Activated CD4-positive, CD25-positive, alpha-beta regulatory T cell (primary cell): ENCODE measurements at places on chromosomes 13 and 19.

- no peak for DNase-seq
These were observed 484.5 kb downstream of the SLITRK6 start for GRCh38 chr13:85314686-85315085.

DNA sequence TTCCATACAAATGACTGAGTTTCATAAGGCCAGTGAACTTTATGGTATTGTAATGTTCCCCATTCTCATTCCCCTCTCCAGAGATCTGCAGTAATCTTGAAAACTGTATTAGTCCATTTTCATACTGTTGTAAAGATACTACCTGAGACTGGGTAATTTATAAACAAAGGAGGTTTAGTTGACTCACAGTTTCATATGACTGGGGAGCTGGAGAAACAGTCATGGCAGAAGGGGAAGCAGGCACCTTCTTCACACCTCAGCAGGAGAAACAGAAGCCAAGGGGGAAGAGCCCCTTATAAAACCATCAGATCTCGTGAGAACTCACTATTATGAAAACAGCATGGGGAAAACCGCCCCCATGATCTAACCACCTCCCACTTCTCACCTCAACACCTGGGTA lies 318.7 kb upstream of the KLF12 start:
- no peak for DNase-seq

GRCh38 chr19:37995346-37995745 lies 88.3 kb downstream of the SIPA1L3 start:
- no peak for DNase-seq

DNA sequence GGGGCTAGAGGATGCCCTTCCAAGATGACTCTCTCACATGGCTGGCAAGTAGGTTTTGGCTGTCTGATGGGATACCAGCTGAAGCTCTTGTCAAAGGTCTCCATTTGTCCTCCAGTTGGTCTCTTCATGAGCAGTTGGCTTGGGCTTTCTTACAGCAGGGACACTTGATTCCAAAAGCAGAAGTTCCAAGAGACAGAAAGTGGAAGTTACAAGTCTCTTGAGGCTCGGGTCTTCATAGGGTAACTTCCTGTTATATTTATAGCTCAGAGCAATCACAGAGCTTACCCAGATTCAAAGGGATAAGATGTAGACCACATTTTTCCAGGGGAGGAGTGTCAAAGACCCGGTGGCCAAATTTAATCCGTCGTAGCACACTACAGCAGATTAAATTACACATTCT lies 440.0 kb downstream of the RFC3 start:
- no peak for DNase-seq

GRCh38 chr19:47058621-47059022 lies 10.2 kb upstream of the TMEM160 start:
- DNase-seq, result no peak

GRCh38 chr13:44825953-44826352 lies 163.3 kb downstream of the NUFIP1 start:
- DNase-seq, result no peak

- DNase-seq, result no peak
These were observed 22.0 kb downstream of the CARS2 start for GRCh38 chr13:110683921-110684320.

DNA sequence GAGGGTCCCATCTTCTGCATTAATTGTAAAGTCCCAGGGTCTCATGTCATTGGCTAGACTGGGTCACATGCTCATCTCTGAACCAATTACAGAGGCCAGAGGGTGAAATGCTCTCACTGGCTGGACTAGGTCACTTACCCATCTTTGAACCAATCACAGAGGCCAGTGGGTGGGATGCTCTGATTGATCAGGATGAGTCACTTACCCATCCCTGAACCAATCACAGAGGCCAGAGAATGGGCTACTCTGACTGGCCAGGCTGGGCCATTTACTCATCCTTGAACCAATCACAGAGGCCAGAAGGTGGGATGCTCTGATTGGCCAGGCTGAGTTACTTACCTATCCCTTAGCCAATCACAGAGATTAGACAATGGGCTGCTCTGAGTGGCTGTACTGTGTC lies 5.3 kb downstream of the MISP start:
- no peak for DNase-seq
